ENCODE measurements at places on chromosomes 16 and 17.

DNA sequence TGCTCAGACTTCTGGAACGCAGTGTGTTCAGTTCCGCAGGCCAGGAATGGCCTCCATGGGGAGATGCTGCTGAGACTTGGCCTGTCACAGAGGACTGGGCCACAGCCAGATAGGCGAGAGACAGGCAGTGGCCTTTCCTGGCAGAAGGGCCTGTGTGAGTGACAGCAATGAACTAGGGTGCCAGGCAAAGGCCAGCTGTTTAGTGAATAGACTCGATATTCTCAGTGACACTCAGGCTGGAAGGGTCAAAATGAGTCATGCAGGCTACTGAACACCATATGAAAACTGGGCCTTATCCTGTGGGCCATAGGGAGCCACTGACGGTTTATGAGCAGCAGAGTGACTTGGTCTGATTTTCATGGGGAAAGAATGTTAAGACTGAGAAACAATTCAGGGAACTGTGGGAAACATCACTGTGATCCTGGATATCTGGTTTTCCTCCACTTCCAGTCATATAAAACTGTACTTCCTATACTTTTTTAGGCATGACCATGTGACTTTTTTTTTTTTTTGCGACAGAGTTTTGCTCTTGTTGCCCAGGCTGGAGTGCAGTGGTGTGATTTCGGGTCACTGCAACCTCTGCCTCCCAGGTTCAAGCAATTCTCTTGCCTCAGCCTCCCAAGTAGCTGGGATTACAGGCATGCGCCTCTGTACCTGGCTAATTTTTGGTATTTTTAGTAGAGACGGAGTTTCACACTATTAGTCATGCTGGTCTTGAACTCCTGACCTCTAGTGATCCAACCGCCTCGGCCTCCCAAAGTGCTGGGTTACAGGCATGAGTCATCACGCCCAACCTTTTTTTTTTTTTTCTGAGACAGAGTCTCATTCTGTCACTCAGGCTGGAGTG is 5.2 kb upstream of the NUBP1 start:
- peak; percentile 60 for DNase-seq

- DNase-seq = peak; percentile 97
Measured at GRCh38 chr17:55285340-55286301, 20.9 kb downstream of the HLF start.

GRCh38 chr16:29984764-29985147 is 10.7 kb downstream of the HIRIP3 start:
- no peak for DNase-seq

DNA sequence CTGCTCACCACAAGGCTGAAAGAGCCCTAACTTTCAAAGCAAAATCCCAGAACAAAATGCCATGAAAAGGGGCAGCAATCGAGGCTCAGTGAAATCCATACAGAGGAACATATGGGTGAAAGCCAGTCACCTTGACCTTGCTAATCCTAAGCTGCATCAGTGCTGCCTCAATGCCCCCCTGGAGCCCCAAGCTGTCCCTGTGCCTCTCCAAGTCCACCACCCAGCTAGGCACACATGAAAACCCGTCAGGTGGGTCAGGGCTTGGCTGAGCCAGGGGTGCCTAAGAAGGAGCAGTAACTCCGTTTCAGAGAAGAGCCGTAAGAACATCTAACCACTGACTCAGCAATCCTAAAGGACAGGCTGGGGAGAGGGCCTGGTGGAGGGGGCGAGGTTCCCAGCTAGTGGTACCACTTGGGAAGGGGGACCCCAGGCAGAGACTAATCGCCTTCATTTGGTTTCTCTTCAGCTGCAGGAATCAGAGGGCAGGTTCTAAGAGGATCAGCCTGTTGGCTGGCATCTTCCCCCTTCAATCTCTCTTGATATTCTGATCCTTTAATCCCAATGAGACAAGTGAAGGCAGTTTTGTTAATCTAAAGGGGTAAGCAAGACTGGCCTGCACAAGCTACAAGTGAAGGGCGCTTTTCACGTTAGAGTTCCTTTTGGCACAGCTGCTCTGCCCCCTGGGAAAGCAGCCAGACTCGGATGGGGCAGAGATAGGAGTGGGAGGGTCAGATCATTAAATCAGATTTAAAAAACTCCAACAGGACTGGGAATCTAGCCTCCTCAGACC is 7.6 kb downstream of the PITPNA start:
- DNase-seq = no peak

DNA sequence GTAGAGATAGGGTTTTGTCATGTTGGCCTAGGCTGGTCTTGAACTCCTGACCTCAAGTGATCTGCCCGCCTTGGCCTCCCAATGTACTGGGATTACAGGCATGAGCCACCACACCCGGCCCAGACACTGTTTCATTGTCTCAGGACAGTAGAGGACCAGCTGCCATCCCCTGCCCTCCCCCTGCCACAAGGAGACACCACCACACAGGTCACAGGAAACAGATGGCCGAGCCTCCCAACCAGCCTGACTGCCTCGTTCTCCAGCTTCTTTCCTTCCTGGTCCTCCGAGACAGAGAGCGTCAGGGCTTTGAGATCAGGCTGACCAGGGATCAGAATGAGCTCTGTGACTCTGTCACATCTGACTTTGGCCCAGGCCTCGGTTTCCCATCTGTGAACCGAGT is 20.8 kb upstream of the RNPS1 start:
- no peak for DNase-seq

DNA sequence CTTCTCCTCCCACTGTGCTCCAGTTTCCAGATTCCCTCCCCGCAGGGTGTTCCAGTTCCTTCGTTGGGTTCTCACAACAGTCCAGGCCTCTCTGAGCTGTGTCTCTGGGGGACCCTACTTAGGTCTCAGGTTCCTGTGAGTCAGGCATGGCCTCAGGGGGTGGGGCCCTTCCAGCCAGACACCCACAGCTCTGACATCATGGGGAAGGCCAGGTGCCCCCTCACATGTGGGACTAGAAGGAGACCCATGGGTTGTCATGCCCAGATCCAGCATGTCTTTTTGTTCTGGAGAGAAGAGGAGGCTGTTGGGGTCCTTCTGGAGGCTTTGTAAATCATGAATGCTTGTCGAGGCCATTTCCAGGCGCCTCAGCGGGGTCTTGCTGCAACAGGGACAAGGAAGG is 32.0 kb upstream of the NDRG4 start:
- DNase-seq = no peak

GRCh38 chr17:15967706-15968399 is 22.9 kb downstream of the ADORA2B start:
- DNase-seq = no peak

DNA sequence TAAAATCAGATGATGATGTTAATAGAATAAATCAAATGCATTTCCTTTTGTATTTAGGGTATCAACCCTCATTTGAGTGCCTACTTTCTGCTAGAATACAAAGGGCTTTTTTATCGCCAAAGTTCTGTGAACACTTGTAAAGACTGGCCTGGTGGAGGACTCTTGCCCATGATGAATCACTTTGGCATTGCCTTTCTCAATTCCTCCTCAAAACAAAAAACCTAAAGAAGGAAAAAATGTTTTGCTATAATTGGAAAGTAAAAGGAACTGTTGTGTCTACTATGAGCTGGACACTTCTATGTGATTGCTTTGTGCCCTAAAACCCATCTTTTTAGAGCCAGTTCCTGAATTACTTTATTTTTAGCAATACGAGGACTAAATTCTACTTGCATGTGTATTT is 13.0 kb upstream of the DHRS11 start:
- DNase-seq = no peak

DNA sequence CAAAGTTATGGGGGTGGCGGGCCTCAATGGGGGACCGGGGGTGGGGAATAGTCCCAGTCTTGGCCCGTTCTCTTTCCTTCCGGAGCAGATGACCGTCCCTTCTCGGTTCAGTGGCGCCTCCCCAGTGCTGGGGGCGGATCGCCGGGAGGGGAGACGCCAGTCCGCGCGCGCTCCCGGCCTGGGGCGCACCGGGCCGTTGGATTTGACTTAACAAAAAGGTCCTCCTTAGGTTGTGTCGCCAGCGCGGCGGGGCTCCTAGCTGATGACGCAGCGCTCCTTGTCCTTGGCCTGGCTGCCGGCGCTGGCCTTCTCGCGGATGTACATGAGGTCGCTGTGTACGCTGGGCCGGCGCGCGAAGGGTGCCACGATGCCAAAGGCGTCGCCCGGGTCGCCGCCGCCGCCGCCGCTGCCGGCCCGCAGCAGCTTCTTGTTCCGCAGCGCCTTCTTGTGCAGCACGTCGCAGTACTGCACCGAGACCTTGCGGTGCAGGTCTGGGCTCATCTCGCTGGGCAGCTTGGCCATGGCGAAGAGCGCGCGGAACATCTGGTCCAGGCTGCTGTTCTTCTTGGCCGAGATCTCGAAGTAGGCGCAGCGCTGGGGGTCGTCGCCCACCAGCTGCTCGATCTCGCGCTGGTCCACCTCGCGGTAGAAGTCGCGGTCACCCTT is 1.2 kb downstream of the RASD1 start:
- no peak for DNase-seq

DNA sequence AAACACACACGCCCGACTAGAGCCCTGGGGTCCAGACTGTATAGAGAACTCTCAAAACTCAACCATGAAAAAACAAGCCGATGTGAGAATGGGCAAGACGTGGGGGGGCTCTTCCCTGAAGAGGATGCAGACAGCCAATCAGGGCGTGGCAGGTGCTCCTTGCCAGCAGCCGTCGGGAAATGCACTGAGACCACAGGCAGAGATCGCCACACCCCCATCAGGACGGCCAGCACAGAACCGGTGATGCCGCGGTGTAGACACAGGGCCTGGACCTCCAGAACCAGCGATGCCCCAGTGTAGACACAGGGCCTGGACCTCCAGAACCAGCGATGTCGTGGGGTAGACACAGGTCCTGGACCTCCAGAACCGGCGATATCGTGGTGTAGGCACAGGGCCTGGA is 169.2 kb downstream of the LAT start:
- DNase-seq = no peak

DNA sequence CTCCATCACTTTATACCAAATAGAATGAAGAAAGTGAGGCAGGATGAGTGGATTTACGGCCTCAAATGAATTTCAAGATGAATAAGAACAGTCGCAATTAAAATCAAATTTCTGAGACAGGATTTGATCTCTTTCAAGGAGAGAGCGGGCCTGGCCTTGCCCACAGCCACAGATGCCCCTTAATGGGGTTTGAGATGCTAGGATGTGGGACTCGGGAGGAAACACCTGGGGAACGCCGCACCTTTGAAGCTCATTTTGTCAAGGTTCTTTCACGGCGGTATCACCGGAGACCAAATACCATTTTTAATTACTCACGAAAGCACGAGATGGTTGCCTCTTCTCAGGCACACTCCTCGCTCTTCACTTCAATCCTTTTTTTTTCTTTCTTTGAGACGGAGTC is 178.1 kb upstream of the SDK2 start:
- no peak for DNase-seq

- DNase-seq = no peak
Measured at GRCh38 chr17:53950207-53950857, 127.6 kb downstream of the KIF2B start.

- DNase-seq = no peak
Measured at GRCh38 chr16:74583926-74584666, 22.8 kb downstream of the GLG1 start.

DNA sequence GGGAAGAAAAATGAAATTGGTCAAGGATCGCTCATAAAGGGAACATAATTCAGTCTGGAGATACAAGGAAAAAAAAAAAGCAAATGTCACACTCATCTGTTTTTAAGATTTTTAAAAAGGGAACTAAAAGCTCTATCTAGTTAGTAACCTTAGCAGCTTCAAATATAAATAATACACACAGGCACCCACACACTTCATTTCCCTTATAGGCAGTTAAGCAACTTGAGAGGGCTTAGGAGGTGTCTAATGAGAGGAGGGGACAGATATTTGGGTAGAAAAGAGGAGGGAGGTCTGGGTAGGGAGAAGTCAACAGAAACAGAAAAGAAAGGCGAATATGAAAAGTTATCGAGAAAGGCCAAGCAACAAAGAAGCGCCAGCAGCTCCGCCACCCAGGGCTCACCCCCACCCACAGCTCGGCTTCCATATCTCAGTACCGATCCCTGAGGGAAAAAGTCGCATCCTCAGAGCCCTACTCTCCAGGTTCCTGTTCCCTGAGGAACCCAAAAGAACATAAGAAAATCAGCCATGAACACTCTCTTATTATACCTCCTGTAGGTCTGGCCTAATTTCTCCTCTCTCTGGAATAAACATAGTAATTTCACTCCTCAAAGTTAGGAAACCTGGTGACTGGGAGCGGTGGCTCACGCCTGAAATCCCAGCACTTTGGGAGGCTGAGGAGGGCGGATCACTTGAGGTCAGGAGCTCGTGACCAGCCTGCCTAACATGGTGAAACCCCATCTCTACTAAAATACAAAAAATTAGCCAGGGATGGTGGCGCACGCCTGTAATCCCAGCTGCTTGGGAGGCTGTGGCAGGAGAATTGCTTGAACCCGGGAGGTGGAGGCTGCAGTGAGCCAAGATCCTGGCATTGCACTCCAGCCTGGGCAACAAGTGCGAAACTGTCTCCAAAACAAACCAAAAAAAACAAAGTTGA is 69.6 kb upstream of the RCVRN start:
- DNase-seq = no peak

DNA sequence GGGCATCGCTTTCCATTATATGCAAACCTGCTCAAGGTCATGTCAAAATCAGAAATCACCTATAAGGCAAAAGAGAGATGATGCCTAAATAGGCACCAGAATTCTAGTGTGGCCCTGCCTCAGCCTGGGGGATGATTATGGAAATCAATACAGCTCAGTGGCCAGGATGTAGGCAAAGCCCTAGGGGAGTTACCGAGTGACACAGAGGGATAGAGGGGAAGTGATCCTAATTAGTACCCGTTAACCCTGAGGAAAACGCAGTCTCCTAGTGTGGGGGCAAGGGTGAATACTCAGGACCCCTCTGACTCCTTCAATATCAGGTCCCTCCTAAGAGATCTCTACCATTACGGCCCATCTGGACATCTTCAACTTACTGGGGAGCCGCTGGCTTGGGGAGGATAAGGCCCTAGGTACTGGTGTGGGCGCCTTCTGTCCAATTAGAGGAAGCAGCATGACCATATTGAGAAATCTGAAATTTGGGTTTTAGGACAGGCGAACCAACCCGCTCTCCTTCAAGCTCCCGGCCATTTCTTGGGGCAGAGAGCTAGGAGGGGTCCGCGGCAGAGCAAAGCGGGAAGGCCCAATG is 725 bp downstream of the NT5C3B start:
- DNase-seq = no peak

GRCh38 chr17:41082626-41083025 is 1.3 kb upstream of the KRTAP4-7 start:
- DNase-seq = no peak

Data from fibroblast of the conjunctiva (primary cell).